Caki2 (cell line): ENCODE measurements at places on chromosomes 5 and 9.

- DNase-seq: peak; percentile 90
These were observed at the start of gene ALDH7A1 for GRCh38 chr5:126594748-126595485. ALDH7A1 (minus strand) TSS chr5:126595219; CDS start chr5:126595198, 21 bp downstream.

- DNase-seq: no peak
These were observed 206.5 kb downstream of the DAB2IP start for GRCh38 chr9:121857928-121858327.

DNA sequence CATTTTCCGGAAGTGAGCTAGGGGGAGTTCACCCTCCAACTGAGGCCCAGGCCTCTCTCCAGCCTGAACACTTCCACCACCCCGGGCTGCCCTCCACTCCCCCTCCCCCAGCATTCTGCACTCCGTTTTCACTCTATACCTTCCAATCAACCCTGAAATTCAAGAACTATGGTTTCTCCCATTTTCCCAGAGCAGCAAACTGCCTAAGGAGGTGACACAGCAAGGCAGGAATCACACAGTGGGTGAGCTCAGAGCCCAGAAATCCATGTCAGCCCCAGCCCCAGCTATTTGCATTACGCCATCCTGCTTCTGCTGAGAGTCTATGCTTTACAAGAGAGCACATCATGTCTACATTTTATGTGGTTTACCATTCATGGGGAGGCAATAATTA, 11.9 kb downstream of the MSX2 start:
- no peak for DNase-seq

DNA sequence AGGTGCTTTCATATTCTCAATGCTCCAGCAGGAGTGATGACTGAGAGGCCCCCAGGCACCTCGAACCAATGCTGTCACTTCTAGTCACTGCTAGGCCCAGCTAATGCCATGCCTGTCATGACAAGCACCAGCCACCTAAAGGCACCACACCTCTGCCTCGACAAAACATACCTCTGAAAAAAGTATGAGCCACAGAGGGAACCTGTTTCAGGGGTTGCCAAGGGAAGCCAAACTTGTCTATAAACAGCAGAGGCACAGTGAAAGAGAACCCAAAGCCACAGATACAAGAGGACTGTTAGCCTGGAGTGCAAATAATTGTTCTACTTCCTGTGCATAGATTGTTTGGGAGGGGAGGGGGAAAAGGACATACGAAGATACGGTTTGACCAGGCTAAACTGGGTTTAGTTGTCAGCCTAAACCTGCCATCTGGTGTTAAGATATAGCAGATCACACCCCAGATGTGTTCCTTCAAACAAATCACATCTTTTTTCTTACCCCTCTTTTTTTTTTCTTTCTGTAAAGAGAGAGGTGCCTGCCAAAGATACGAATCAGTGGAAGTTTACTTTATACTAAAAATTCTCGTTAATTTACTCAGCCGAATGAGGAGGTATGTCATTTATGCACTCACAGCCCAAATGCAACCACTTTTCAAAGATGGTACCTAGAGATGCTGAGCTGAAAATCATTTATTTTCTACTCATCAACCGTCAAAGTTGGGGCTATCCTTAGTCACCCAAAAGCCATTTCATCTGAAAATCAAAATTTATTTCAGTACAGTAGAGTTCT, 45.7 kb downstream of the BNC2 start:
- no peak for DNase-seq

GRCh38 chr5:154485096-154485491, 7.1 kb upstream of the HAND1 start:
- DNase-seq: no peak

GRCh38 chr5:142954455-142954854, 184.3 kb downstream of the ARHGAP26 start:
- DNase-seq: no peak

DNA sequence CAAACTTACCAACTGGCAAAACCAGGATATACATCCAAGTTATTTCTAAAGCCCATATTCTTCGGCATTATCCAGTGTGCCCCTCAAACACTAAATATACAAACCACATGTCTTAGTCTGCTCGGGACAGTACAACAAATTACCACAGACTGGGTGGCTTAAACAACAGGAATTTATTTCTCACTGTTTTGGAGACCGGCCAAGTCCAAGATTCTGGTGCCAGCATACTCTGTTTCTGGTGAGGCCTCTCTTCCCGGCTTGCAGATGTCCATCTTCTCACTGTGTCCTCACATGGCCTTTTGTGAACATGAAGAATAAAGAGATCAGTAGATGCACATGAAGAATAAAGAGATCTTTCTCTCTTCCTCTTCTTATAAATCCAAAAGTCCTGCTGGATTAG, 12.9 kb upstream of the SLCO6A1 start:
- no peak for DNase-seq

DNA sequence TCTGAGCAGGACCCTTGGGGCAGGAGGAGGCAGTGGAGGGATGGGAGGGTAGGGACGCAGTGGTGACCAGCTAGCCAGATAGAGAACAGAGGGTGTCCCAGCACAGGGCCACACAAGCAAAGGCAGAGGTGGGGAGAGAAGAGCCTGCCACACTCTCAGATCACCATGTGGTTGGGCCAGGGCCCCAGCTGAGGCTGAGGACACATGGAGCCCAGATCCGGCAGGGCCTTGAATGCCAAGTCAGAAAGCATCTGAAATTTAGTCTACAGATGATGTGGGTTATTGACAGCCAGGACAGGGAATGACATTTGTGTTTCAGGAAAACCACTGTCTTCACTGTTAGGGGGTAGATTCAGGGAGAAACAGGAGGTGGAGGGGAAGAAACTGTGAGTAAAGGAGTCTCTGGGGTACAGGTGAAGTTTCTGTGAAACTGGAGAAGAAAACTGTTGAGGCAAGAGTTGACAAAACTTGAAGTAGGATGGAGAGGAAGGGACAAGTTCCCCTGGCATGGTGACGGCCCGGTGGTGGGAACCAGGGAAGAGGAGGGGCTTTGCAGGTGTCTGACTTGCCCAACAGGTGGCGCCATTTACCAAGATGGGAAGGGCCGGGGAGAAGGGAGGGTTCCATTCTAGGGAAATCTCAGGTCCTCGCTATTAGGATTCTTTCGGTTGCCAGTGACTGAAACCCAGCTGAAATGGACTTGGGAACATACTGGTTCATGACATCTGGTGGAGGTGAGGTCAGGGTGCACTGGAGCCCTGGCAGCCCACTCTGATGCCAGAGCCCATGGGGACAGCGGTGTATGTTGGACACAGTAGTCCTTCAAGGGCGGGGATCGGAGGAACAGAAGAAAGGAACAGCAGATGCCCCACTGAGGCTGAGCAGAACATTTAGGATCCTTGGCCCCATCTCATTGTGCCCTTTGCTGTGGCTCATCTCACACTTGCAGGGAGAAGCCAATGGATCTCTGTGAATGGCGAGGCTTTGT, 100.1 kb downstream of the KCNIP1 start:
- peak; percentile 49 for DNase-seq

DNA sequence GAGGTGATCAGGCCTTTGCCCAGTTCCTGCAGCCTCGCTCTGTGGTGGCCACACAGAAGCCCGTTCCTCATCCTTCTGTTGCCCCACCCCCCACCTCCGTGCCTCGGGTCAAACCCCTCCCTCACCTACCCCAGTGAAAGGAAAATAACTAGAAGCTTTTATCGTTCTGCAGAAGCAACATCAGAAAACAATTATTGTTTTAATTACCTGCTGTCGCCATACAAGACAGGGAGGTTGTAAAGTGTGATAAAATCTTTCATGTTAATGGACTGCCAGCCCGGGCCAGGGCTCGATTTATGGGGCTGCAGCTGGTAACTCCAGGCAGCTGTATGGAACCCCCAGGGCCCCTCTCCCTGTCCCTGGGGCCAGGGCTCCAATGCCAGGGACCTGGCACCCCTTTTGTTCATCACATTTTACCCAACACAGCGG, 20.6 kb downstream of the UNC5A start:
- DNase-seq: no peak

GRCh38 chr9:136022731-136023409, 61.7 kb upstream of the UBAC1 start:
- no peak for DNase-seq

DNA sequence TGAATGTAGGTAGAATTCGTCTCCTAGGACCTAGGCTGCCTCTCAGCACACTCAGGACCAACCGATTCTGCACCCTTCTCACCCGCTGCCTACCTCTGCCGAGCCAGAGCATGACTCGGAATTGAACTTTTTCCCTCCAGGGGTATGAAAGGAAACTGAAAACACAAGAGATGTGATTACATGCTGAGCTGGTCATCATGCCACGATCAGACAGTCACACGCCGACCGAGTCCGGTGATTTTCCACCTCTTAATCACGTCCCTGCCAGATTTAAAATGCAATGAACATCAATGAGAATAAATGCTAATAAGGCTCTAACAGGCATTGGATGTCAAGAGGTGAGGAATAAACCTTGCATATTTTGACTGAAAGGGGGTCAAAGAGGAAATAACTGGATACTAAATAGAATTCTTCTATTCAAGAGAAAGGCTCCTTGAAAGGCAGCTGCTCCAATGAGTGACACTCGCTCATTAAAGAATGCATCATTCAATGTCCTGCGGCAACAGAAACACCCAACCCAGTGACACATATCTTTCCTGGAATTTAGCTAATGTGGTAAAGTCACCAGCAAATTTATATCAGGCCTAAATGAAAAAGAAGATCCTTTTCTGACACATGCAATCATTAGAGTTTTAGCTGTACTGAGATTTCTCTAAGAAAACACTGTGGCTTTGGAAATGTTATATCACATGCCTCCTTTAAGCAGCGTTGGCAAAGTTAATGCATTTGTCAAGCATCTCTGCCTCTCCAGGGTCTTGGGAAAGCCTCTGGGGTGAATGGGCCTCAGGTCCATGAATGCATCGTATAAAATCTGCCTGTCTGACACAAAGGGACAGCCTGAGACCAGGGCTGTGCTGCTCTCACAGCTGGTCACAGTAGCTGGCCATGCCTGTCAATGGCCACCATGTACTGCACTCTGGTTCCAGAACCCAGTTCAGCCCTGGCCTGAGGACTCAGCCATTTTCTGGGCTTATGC, 128.7 kb downstream of the SPOCK1 start:
- DNase-seq: peak; percentile 68

DNA sequence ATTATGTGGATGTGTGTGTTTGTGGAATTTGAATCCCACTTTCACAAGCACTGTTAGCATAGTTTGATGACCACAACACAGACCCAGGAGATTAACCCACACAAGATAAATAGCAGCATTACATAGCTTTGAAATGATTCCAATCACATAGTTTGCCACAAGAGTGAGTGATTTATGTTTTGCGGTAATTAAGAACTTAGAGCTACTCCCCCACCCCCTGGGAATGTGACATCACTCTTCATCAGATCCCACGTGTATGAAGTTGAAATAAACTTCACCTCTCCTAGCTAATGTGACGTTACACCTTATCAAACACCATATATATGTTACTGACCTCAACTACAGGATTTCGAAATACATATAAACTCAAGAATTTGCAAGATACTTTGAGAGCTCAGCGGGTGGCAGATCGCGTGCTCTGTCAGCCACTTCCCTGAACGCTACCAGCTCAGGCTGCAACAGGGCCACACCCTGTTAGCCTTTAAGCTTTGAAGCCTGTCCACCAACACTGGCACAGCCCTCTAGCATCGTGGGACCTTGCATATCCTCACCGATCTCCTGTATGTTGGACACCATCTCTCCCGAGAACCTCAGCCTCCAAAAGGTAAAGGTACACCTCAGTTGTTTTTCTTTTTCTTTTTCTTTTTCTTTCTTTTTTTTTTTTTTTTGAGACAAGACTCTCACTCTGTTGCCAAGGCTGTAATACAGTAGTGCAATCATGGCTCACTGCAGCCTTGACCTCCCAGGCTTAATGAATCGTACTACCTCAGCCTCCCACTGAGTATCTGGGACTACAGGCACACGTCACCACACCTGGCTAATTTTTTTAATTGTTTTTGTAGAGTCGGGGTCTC, 1.7 kb upstream of the AGTPBP1 start:
- peak; percentile 58 for DNase-seq

- no peak for DNase-seq
These were observed 406.9 kb downstream of the KDM4C start for GRCh38 chr9:7164440-7165330.

GRCh38 chr9:33737811-33738606, 57.4 kb upstream of the PRSS3 start:
- peak; percentile 22 for DNase-seq
